ENCODE measurements at places on chromosomes 4 and X.
A peak's percentile ranks its signal among the peaks of the same experiment; 100 is the strongest.

GRCh38 chr4:128854433-128854832 lies 44.9 kb downstream of the JADE1 start:
- no peak for DNase-seq

GRCh38 chr4:52107336-52107735 lies 56.2 kb downstream of the SPATA18 start:
- DNase-seq: no peak

- no peak for DNase-seq
Measured at GRCh38 chrX:73448379-73448778, 1.5 kb downstream of the CDX4 start.

GRCh38 chrX:110462957-110463356 lies 104.3 kb downstream of the RTL9 start:
- no peak for DNase-seq

- DNase-seq: peak; percentile 52
Measured at GRCh38 chrX:12975991-12976558, 1.2 kb downstream of the TMSB4X start.

GRCh38 chrX:130725519-130725918 lies 177.5 kb downstream of the ENOX2 start:
- DNase-seq: no peak

GRCh38 chr4:41728573-41728913 lies 20.0 kb downstream of the PHOX2B start:
- DNase-seq: no peak

DNA sequence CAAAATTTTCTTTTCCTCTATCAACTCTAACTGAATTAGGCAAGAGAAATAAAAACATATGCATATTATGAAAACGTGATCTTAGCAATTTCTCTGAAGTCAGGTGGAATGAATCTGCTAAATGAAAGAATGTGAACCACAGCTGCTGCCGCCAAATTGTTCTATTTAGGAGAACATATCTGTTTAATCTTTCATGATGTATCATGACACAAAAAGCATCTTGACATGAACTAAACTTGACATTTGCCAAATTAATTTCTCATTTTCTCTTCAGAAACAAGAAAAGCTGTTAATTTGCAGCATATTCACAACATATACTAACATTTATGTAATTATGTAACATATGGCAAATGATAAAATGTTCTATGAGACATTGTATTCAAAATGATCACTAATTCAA lies 1237.9 kb downstream of the TECRL start:
- DNase-seq: no peak

- no peak for DNase-seq
Measured at GRCh38 chr4:156545003-156545785, 426.4 kb downstream of the PDGFC start.

DNA sequence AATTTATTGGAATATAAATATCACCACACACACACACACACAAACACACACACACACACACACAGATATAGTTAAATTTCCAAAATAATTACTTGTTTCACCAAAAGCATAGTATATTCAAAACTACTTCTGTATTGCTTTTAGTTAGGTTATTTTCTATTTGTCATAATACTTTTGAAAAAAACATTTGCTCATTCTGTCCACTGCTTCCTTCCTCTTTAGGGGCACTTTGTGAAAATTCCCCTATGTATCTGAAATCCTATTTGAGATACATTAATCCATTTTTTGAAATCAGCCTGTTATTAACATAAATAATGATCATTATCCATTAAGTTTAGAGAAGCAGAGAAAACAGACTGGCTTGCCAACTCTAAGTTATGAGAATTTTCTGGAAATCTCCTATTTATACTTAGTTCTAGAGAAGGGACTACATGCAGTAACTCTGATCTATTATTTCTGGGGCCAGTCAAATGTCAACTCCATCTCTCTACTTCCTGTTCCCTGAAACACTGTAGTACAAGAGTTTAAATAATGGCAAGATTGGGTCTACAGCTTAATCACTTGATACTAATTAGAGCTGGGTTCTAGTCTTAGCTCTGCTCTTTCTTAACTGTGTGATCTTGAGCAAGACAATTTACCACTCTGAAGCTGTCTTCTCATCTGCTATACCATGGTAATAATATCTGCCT lies 54.4 kb upstream of the GPR174 start:
- DNase-seq: no peak

GRCh38 chr4:17552427-17552826 lies 24.6 kb upstream of the LAP3 start:
- DNase-seq: no peak

GRCh38 chr4:31427691-31428090 lies 707.5 kb downstream of the PCDH7 start:
- DNase-seq: no peak

- DNase-seq: no peak
Measured at GRCh38 chr4:123564758-123565346, 168.3 kb downstream of the SPRY1 start.

- no peak for DNase-seq
Measured at GRCh38 chrX:25851141-25851540, 287.0 kb upstream of the MAGEB18 start.

DNA sequence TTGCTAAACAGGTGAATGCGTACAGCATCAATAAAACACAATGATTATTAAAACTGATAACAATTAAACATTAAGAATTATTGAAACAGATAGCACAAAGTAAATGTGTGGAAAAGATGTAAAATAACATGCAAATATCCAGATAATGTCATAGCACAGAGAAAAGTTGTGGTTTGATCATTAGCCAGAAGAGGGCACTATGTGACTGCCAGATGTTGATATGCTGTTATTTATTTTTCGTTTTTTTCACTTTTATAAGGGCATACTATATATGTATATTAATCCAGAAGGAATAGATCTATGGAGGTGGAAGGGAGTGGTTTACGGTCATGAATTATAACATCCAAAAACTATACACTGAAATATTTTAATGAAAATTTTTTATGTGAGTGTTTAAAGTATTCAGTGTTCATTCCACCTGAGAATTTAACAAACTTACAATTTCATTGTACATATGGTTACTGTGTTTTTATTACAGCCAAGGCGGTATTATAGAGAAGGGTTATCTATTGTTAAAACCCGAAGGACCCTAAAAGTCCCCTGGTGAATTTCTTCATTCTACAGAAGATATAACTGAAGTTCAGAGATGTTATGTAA lies 211.9 kb upstream of the UGT8 start:
- DNase-seq: peak; percentile 27

DNA sequence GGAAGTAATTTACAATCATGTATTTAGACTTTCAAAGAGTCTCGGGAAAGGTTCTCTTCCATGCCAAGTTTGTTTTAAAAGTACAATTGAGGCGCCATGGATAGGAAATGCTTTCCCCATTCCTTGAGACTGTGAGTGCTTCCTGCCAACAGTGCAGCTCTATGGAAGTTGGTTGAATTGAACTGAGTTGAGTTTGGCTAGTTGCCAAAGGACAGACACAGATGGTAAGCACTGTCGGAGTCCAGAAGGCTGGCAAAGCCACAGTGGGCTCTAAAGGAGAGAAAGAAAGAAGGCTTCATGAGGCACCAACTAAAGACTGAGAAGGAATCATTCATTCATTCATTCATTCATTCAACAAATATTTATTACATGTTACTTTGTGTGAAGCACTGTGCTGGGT lies 4.3 kb upstream of the KCNE5 start:
- DNase-seq: peak; percentile 85

DNA sequence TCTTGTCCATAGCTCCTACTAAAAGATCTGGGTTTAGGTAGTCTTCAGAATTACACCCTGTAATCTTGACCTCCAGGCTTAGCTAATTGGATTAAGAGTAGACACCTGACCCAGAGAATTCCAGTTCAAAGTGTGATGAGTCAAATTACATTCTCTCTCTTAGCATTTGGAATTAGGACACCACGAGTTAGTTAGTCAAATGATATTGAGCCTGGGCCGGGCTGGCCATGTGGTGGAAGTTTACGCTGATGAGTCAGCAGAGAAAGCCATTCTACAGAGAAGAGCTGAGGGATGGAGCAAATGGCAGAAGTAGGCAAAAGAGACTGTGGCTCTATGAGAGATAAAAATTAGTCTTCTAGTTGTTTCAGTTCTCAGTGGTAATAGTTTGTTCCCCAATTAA lies 31.1 kb downstream of the CEP44 start:
- DNase-seq: no peak

- no peak for DNase-seq
Measured at GRCh38 chr4:123924536-123924935, 527.9 kb downstream of the SPRY1 start.

DNA sequence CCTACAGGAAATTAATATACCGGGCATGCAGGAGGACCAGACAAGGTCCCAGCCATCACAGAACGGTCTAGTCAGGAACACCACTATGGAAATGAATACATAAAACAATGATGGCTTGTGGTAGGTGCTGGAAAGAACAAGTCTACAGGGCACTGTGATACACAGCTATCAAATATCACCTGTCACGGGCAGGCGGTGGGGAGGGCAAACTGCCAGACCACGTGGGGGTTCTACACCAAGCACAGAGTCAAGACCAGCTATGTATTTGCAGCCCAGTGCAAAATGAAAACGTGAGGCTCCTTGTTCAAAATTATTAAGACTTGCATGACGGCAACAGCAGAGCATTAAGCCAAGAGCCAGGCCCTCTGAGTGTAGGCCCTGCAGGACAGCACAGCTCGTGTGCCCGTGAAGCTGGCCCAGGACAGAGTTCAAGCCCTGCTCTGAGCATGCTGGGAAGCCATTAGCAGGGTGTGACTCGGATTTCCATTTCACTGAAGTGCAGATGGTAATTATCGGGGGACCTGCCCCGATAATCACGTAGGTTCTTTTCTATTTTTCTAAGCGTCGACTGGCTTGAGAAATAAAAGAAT lies 83.6 kb downstream of the JAKMIP1 start:
- DNase-seq: no peak

DNA sequence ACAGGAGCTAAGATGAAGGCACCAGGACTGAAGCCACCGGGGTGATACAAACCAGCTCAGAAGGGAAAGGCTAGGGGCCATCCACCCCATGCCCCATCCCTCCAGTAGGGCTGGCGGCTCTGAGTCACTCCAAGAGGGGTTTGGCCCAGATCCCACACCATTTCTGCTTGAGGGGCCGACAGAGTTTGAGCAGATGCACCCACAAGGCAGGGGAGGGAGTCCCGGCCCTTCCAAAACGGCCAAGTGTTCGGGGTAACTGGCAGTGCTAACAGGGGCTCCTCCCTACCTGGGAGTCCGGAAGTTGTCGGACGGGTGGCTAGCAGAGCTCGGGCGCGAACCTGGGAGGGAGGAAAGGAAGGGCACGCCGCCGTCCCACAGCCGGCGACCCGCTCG lies 412 bp downstream of the SLC10A3 start:
- peak; percentile 12 for DNase-seq

GRCh38 chr4:80007745-80008149 lies 65.3 kb downstream of the ANTXR2 start:
- no peak for DNase-seq

All from NCI-H446 (cell line).